ENCODE measurements at places on chromosomes 2 and 18. TPM values are rescaled to one million over a fixed set of nuclear protein-coding genes. Genes with fewer than 3 reads are reported as not detected.

The FER1L5 gene
- total RNA-seq: 1.6 TPM

The REG3A gene
- not detected for total RNA-seq

The NXPH2 gene
- total RNA-seq: not detected

The BBS5 gene
- 6.0 TPM for total RNA-seq

The EFR3B gene
- total RNA-seq: 0.87 TPM

The SCRN3 gene
- 28.6 TPM for total RNA-seq

The LRRTM1 gene
- total RNA-seq: 0.44 TPM

The HOXD4 gene
- 0.22 TPM for total RNA-seq

The ACTG2 gene
- 2.9 TPM for total RNA-seq

The ZEB2 gene
- 44.4 TPM for total RNA-seq

The IGFBP2 gene
- total RNA-seq: 136 TPM

The UGT1A1 gene
- total RNA-seq: not detected

The BMP10 gene
- total RNA-seq: not detected

The TNFRSF11A gene
- total RNA-seq: 0.25 TPM

The CFAP221 gene
- total RNA-seq: not detected

The LRP1B gene
- total RNA-seq: 0.50 TPM

The EVX2 gene
- total RNA-seq: 0.11 TPM

The SERPINB4 gene
- not detected for total RNA-seq

The SMARCAL1 gene
- total RNA-seq: 19.5 TPM

The MRPL33 gene
- total RNA-seq: 63.1 TPM

The STPG4 gene
- total RNA-seq: 0.12 TPM

The OSBPL1A gene
- 47.5 TPM for total RNA-seq

The PNPT1 gene
- 24.2 TPM for total RNA-seq

The MARCO gene
- total RNA-seq: not detected

The SLC4A5 gene
- 0.44 TPM for total RNA-seq

The LIPG gene
- total RNA-seq: 29.7 TPM

The SLC5A7 gene
- total RNA-seq: not detected

The KIF1A gene
- total RNA-seq: not detected

The BOLL gene
- total RNA-seq: not detected

The GALNT14 gene
- 1.2 TPM for total RNA-seq

The G6PC2 gene
- total RNA-seq: not detected

The ARHGAP25 gene
- 1.1 TPM for total RNA-seq

The EMILIN2 gene
- total RNA-seq: 8.4 TPM

The KLHL29 gene
- 3.8 TPM for total RNA-seq

The PLA2R1 gene
- total RNA-seq: 8.0 TPM

The SPC25 gene
- total RNA-seq: 2.6 TPM

The EPB41L3 gene
- 8.7 TPM for total RNA-seq

The NLRC4 gene
- not detected for total RNA-seq

Data from uterine smooth muscle cell (primary cell).